ENCODE measurements at places on chromosomes 3 and 15. TPM values are rescaled to one million over a fixed set of nuclear protein-coding genes. Genes with fewer than 3 reads are reported as not detected.

GRCh38 chr15:60551147-60551780 lies 72.3 kb upstream of the ICE2 start:
- DNase-seq, result no peak
- H3K27ac ChIP-seq, result no peak overlapping the region
- H3K36me3 ChIP-seq, result no peaks in the 10 kb centered on the region
- peaks cover 4% of the 10 kb centered on the region for H3K4me1 ChIP-seq
- H3K4me3 ChIP-seq, result no peak overlapping the region

DNA sequence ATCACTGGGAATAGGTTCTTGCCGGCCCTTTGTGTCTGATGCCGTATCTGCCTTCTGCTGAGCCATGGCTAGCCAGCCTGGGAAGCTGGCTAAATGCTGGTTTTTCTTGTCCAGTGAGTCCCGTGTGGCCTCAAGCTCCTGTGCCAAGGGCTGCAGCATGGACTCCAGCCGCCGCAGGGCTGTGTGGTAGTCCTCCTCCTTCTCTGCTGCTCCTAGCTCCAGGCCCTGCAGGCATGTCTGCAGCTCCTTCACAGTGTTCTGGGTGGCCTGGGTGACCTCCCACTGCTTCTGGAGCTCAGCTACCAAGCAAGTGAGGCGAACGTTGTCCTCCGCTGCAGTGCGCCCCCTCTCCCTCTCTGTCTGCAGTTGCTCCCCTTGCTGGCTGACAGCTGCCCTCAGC lies 24.9 kb downstream of the CXCR6 start:
- no peak overlapping the region for H3K27ac ChIP-seq
- no peaks in the 10 kb centered on the region for H3K4me1 ChIP-seq
- peaks cover 15% of the 10 kb centered on the region for H3K36me3 ChIP-seq

GRCh38 chr3:108030960-108031359 lies 59.9 kb downstream of the CD47 start:
- H3K4me1 ChIP-seq, result no peaks in the 10 kb centered on the region
- H3K27ac ChIP-seq, result no peak overlapping the region
- H3K27me3 ChIP-seq, result no peaks in the 10 kb centered on the region
- H3K36me3 ChIP-seq, result peaks cover 1% of the 10 kb centered on the region
- DNase-seq, result no peak

DNA sequence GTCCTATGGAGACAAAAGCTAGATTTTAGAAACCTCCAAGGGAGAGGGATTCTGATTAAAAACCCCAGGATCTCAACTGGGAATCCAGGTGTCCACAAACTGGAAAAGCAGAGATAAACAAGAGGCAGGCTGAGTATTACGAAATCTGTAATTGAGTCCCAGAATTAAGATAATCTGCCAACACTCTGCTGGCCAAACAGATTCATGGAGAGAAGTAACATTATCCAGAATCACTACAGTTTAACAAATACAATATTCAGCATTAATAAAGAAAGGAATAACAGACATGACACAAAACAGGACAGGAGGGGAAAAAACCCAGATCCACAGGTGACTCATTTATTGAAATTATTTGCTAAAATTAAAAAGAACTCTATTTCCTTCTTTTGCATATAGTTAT lies 227.2 kb upstream of the NANOGP8 start:
- no peak for DNase-seq
- no peaks in the 10 kb centered on the region for H3K36me3 ChIP-seq
- no peak overlapping the region for H3K4me3 ChIP-seq
- H3K27me3 ChIP-seq, result no peaks in the 10 kb centered on the region
- no peak overlapping the region for H3K27ac ChIP-seq

CIB2 gene
- total RNA-seq, result 37.1 TPM

XYLB gene
- total RNA-seq, result 2.4 TPM

- no peak overlapping the region for H3K27ac ChIP-seq
- no peak overlapping the region for H3K4me3 ChIP-seq
- H3K27me3 ChIP-seq, result no peaks in the 10 kb centered on the region
- no peaks in the 10 kb centered on the region for H3K36me3 ChIP-seq
- no peaks in the 10 kb centered on the region for H3K4me1 ChIP-seq
Measured at GRCh38 chr15:99424978-99425656, 140.7 kb upstream of the MEF2A start.

DNA sequence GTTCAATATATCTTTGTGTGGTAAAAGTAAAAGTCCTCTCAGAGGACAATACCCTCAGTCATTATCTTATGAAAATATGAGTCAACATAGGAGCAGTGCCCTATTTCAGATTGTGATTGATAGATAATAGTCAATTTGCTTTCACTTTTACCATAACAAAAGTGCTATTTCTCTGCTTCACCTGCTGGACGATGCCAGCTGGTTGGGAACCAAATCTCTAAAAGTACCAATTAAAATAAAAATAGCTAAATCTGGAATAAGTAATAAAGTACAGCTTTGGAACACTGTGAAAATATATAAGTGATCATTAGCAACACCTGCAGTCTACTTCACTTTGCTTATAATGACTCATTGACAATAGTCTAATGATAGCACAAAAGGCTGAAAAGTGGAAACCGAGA lies 390.3 kb upstream of the AGTR1 start:
- no peaks in the 10 kb centered on the region for H3K27me3 ChIP-seq
- no peaks in the 10 kb centered on the region for H3K4me1 ChIP-seq
- H3K36me3 ChIP-seq, result peaks cover 2% of the 10 kb centered on the region
- no peak for DNase-seq

Measured in H9 (cell line).